NCI-H2029 treated with DMSO at 0.1 percent for 48 hours (cell line): ENCODE measurements at places on chromosomes 3 and 15.

- DNase-seq: no peak
These were observed 75.9 kb upstream of the ALDH1L1 start for GRCh38 chr3:126256251-126256650.

GRCh38 chr15:75410196-75410595 is 41.3 kb downstream of the SIN3A start:
- DNase-seq: no peak

- no peak for DNase-seq
These were observed 43.4 kb downstream of the UMPS start for GRCh38 chr3:124773351-124774326.

GRCh38 chr15:45102226-45102625 is 11.7 kb downstream of the DUOX2 start:
- no peak for DNase-seq

- no peak for DNase-seq
These were observed 31.4 kb upstream of the TIPARP start for GRCh38 chr3:156642750-156643728.

DNA sequence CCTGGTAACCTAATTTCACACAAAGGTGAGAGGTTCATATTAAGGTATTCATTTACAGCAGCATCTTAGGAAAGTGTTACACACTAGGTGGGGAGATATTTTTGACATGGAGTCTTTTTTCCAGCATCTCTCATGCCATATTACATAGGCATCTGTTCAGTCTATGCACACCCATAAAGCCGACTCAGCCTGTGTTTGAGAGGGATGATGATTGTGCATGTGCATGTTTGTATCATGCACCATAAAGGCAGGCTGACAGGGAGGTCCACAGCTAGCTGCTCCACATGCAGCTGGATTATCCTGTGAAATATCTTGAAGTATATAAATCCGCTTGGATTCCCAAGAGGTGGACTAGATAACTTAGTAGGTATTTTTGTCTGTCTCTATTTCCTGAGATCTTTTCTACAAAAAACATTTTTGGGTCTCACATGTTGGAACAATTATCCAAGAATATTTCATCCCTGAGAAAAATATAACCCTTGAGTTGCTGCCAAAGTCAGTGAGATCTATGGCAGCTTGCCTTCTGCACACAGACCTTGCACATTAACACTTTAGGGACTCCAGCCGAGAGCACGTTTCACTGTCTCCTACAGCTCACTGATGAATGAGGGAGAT is 288.4 kb upstream of the DPH6 start:
- no peak for DNase-seq

GRCh38 chr15:89749951-89750559 is 994 bp downstream of the MESP1 start:
- no peak for DNase-seq

GRCh38 chr15:83112233-83112955 is 4.9 kb downstream of the TM6SF1 start:
- no peak for DNase-seq

DNA sequence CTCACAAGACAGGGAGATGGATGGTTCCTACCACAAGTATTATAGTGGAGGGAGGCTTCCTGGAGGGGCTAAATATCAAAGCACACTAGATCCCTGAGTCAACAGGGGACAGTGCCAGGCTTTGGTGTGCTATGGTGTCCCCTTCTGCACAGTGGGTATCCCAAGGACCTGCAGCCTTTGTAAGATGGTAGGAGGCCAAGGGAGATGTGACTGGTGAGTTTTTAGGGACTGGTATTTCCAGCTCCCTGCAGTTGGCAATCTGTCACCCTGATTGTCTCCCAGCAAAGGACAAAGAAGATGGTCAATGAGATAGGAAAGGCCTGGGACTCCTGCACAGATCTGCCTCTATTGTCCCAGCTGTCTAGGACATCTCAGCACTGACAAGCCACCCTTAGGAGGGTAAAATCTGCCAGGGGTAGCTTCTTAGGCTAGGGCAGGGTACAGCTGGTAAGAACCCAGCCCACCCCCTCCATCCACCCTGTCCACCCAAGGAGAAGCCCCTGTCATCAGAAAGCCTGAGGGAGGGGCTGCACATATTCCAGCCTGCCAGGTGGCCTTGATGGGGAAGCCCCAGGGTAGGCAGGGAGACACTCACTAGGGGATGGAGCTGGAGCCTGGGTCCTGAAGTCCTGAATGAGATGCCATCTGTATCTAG is 631 bp downstream of the CYP1A1 start:
- DNase-seq: no peak

- no peak for DNase-seq
These were observed 23.0 kb upstream of the CLDN1 start for GRCh38 chr3:190345027-190345821.

GRCh38 chr3:103077910-103078309 is 643.1 kb downstream of the ZPLD1 start:
- DNase-seq: no peak

DNA sequence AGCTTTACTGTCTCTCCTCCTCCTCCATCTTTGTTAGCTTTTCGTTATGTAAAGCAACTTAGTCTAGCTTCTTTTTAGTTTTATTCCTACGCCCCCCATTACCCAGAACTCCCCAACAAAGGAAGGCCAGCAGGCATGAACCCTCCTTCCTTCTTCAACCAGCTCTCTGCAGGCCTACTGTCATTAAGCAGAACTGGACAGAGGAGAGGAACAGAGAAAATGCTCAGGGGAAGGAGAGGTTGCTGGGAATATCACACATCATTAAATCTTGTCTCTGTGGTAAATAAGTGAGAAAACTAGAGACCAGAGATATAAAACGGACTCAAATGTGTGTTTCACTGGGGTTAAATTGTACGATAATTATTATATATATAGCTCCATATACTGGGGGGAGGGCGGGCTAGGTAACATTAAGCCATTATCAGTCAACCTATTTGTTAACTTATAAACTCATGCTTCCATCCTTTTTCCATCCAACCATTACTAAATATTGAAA is 19.3 kb upstream of the SLC28A1 start:
- DNase-seq: no peak

- no peak for DNase-seq
These were observed 27.6 kb upstream of the TM2D3 start for GRCh38 chr15:101679806-101680205.

GRCh38 chr3:132723024-132723950 is 1.1 kb upstream of the NPHP3 start:
- DNase-seq: no peak

GRCh38 chr15:57251308-57251707 is 125.0 kb upstream of the CGNL1 start:
- DNase-seq: no peak

DNA sequence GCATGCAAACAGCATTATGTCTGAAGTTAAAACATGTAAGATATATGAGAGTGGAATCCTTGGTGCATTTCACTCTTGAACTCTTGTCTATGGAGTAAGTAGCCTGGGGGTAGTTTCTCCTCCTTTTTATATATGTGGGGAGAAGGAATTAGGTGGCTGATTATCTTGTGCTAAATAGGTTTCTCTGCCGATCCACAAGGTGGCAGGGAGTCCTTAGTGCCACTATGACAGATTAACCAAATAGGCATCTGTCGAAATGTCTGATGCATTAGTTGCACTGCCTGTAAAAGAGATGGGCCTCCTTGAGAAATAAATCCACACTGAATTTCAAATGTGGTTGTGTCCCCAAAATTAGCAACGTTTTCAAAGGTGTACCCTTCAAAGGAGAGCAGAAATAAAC is 170.1 kb downstream of the CNTN4 start:
- DNase-seq: no peak
